ENCODE measurements at places on chromosomes 13 and 19.

DNA sequence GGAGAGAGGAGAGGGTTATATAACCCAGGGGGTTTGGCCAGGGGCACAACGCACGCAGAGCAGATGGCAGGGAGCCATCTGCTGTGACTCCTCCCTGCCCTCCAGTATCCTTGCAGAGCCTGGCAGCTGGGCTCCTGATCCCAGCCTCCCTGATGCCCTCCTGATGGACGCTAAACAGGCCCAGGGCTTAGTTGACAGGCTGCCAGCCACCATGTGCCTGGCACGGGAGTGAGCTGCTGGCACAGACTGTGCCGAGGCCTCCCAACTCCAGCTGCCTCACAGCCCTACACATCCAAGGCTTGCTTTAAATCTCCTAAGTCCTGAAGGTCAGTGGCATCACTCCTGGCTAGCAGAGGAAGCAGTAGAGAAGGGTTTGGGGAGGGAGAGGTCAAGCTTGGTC, 16.7 kb downstream of the SYDE1 start:
- peak; percentile 24 for DNase-seq

GRCh38 chr19:56732976-56733375, 61.4 kb upstream of the ZNF835 start:
- no peak for DNase-seq

- no peak for DNase-seq
Observed at GRCh38 chr19:12794196-12794941, 3.1 kb downstream of the JUNB start.

GRCh38 chr19:4957981-4958380, 10.9 kb upstream of the KDM4B start:
- DNase-seq, result no peak

- DNase-seq, result no peak
Observed at GRCh38 chr13:106569233-106570095, 1.5 kb upstream of the ARGLU1 start.
